SHP77 treated with DMSO at 0.1 percent for 48 hours (cell line): ENCODE measurements at places on chromosomes 16 and 17.

DNA sequence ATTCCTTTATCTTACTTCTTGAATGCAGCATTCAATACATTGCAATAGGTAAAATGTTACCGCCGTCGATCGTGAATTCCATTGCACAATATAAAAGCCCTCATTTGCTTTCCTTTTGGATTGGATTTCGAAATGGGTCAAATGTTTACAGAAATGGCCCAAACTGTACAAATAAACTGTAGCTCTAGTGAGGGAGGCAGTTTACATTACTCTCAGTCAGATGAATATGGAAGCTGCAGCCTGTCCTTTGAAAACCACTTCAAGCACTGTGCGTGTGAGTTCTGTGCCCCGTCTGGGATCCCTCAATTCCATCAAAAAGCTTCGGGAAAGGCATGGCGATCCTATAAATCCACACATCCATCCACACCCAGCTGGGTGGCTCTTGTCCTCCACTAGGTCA is 258.6 kb upstream of the FOXF1 start:
- no peak for DNase-seq

DNA sequence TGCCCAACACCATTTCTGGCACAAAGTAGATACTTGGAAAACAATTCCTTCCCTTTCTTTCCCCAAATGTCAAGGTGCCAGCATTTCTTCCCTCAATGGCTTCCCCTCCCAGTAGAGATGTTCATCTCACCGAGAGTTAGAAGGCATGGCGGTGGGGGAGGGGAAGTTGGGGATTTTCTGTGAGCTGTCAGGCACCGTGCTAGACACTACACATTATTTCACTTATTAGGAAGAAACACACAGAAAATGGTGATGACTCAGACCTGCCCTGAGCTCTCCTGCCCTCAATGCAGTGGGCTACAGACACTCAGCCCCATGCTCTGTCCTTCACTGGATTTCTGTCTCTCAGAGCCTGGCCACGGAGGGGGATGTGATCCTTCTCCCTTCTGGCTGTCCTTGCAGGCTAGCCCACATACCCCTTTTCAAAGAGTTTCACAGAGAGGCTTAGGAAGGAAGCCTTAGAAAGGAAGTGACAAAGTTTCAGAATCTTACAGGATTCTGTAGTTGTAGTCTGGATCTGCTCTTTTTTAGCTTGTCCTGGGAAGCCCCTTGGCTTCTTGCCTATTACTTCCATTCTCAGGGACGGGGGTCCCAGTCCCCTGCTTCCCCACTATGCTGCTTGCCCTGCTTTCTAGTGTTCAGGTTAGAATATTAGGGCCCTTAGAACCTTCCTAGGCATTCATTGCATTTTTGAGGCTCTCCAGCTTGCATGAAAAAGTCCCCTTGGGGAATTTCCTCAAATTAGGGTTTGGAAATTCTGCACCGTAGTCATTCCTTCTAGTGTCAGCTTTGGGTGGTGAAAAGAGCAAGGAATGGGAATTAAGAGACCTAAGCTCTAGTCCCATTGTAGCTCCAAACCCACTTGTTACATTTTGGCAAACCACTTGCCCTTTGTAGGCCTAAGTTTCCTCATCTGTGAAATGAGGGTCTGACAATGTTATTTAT is 12.2 kb upstream of the CCL5 start:
- DNase-seq: no peak

- no peak for DNase-seq
Observed at GRCh38 chr16:81693041-81693743, 85.9 kb upstream of the PLCG2 start.

GRCh38 chr17:8791910-8792270 is 7.3 kb downstream of the MFSD6L start:
- DNase-seq: no peak

- DNase-seq: no peak
Observed at GRCh38 chr17:71237903-71238538, 882.8 kb upstream of the SOX9 start.

DNA sequence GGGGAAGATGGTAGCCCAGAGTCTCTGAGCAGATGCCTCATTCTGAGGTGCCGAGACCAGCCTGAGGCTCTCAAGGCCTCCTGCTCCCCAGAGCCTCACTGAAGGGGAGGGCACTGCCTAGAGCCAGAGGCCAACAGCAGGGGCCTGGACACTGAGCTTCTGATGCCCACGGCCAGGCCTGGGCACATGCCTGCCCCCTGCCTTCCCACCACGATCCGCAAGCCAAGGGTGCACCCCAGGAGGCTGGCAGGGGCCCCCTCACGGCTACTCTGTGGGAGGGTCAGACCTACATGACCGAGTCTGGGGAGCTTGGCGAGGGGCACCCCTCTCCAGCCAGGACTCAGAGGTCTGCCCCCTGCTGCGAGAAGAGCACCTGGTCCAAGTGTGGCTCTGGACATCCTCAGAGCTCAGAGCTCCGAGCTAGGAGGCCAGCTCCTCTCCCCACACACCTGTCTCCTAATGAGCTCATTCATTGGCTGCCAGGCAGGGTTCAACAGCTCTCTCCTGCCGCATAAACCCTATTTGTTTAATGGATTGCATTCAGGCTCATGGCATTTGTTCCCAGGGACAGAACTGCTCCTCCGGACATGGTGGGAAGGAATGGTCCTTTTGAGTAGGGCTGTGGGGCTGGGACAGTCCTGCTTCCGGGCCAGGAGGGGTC is 13.9 kb downstream of the OTOP3 start:
- DNase-seq: no peak

DNA sequence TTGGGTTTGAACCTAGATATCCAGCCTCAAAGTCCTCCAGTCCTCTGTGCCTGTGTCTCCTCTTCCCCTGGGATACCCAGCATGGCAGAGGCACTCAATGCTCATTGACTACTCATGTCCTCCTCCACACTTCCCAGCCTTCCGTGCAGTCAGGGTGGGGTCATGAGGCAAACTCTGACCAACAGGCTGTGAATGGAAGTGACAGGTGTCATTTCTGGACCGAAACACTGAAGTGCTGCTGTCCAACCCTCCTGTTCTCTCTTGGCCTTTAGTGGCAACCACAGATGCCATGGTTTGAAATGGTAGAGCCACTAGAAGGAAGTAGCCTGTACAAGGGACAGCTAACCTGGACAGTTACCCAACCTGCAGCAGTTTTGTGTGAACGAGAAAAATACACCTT is 46.7 kb upstream of the MAP3K14 start:
- no peak for DNase-seq

DNA sequence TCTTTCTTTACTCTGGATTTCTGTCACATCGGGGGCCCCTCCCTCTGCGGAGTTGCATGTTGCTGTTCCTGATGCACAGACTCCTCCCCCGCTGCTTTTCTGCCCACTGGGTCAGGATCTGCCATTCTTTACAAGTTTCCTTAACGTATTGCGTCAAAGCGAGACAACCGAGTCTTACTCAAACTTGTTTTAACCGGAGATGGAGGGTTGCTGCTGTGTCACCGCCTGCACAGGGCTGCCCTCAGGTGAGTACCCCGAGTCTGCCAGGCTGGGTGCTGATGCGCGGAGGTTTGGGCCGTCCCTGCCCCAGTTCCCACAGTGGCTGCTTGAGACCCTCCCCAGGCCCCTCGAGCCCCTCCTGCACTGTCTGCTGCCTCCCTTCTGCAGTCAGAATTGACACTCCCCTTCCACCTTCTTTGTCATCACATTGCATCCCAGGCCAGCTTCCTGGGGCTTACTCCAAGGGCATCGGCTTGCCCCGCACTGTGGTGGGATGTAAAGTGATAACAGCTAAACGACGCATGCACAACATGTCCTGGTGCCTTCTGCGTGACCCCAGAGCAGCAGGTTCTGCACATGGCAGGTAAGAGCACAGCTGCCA is 19.3 kb downstream of the CARHSP1 start:
- no peak for DNase-seq

DNA sequence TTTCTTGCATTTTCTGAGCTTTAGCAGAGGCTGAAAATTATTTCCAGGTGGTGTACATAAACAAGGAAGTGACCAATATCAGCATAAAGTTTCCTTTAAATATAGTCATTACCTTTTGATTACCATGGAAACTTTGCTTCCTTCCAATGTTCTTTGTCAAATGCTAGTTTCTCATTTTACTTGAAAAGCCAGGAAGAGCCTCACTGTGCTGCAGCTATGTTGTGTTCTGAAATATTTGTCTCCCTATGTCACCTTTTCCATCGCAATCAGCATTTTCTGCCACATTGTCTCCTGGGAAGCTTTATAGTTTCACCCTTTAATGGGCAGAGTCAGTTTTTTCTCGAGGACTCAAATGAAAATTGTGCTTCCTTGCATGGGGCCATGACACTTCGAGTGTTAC is 496.0 kb downstream of the CDH8 start:
- no peak for DNase-seq

- DNase-seq: peak; percentile 3
Observed at GRCh38 chr16:71542377-71542776, 16.2 kb downstream of the CHST4 start.

GRCh38 chr17:48610282-48611211 is at the start of gene HOXB7:
HOXB7 (minus strand) TSS chr17:48611017; CDS start chr17:48610918, 99 bp downstream.
- DNase-seq: peak; percentile 47

DNA sequence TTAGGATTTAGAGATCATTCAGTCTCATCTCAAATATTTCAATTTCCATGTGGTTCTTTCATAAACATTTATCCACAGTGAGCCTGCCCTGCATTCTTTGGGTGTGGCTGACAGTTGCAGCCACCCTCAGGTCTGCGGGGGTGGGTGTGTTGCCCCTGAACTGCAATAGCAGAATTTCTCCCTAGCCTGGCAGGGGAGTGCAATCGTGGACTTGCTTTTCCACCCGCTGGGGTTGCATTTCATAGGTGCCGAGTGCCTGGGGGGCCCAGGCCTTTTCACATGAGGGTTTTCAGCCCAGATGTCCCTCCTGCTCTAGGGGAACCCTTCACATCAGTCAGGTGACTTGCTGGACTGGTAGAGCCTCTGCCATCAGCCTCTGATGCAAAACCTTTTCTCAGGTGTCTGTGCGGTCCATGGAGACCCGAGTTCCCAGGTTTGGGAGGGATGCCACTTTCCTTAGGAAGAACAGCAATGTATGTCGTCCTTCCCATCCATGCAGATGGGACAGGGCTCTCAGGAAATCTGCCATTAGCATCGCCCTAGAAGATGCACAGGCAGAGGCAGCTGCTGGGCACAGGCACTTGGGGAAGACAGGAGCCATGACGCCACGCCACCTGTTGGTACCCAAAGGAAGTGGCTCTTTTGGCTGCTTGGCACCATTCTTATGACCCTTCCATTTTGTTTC is 2.4 kb upstream of the USP36 start:
- DNase-seq: peak; percentile 76

GRCh38 chr16:10988879-10989278 is 44.5 kb downstream of the CLEC16A start:
- DNase-seq: no peak

DNA sequence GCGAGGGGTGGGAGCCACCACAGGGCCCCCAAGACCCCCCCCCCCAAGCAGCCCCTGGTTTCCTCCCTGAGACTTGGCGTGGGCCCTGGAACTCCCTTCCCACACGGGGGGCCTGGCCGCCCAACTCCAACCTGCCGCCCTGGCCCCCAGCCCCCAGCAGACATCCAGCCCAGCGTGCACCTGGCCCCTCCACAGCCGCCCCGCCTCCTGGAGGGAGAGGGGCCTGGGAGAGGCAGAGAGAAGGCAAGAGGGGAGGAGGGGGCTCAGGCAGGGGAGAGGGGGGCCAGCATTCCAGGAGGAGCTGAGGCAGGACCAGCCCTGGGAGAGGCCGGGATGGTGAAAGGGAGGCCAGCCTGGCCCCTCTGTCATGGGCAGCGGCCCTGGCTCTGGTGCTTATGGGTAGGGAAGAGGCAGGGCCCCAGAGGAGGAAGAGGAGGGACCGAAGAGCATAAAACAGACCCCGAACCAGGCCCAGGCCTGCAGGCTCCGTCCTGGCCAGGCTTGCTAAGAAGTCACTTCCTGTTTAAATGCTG is 16.7 kb downstream of the IL34 start:
- no peak for DNase-seq

DNA sequence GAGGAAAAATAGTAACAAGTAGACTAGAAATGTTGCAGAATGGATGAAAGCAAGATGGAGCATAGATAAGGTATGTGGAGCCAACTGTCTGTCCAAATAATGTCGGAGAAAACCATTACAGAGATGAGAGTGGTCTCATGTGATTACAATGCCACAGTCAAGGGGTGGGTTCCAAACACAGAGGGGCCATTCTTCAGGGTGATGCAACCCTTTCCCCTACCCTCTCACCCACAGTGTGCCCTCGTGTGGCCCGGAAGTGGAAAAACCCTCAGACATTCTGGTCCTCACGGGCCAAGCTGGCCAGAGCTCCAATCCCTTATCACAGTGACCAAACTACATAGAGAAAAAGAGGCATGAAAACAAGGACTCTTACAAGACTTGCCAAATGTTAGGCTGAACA is 17.7 kb upstream of the HS3ST3A1 start:
- DNase-seq: no peak
